NCI-H2081 treated with DMSO at 0.1 percent for 48 hours (cell line): ENCODE measurements at places on chromosomes 3 and 15.

DNA sequence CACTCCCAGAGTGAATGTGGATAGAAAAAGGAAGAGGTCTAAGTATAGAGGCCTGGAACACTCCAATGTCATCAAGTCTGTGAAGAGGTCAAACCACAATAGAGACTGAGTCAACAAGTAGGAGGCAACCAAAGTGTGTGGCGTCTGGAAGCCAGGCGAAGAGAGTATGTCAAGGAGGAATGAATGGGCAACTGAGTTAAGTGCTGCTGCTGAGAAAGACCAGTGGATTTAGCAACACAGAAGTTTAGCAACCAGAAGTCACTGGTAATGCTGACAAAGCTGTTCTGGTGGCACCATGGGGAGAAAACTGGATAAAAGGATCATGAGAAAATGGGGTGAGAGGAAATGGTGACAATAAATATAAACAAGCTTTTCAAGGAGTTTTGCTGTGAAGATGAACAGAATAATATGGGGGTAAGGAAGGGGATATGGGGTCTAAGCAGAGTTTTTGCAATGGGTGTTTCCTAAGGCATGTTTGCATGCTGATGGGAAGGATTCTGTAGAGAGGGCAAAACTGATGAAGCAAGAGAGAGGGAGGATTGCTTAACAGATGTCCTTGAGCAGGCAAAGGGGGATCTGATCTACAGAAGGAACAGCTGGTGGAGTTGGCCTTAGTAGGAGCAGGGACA, 38.4 kb downstream of the PCOLCE2 start:
- DNase-seq, result no peak

DNA sequence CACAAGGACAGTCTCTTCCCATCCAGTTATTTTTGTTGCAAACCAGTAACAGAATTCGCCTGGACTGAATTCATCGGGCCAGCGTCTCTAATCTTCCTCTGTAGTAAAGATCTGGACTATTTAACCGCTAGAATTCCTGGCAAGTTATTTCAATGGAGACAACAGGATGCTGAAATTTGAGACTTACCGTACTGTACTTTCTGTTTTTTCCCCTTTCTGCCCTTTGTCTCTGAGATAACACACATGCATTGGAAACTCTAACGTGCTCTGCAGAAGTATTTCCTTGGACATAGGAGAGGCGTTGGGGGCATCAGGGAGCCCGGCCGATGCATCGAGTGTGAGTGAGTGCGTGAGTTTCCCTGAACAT, 61.5 kb downstream of the ASB7 start:
- no peak for DNase-seq

- DNase-seq, result no peak
Measured at GRCh38 chr3:123110282-123110975, 43.6 kb downstream of the PDIA5 start.

- DNase-seq, result no peak
Measured at GRCh38 chr15:56537881-56538280, 72.9 kb upstream of the MNS1 start.

GRCh38 chr3:124981472-124981871, 46.9 kb upstream of the MUC13 start:
- DNase-seq, result no peak

DNA sequence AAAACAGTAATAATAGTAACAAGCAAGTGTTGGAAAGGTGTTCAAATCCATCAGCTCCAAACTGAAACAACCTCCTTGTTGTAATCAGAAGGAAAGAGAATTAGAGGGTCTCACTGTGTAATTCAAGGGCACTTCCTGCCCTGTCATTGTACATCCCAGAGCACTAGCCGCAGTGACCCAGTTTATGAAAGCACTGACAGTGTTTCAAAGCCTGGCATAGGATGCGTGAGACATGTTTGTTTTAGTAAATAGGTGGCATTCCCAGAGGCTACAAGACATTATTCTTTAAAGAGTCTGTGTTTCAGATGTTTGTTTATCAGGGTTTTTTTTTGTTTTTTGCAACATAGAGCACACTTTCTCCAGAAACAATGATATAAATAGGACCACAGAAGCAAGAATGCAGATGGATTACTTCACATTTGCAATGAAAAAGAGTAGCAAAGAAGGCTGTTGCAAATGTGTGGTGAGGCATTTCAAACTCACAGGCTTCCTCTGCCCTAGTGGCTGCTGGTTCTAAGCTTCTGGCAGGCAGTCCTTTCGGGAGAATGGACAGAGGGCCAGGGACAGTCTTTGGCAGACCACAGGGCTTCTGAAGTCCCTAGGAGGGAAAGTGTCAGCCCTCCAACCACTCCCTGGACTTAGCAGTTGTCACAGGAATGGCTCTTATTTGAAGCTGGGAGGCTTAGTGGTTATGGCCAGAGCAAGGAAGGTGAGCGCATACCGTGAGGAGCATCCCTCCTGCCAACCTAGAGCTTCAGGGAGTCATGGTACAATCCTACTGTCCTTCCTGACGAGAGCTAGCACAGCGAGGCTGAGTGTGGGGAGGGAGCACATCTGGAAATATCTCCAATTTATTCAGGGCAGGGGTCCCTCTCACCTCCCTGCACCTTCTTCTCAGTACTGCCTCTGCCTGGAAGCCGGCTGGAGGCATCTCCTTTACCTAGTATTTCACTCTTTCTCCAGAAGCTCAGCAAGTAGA, 31.4 kb upstream of the TIPARP start:
- no peak for DNase-seq

- no peak for DNase-seq
Measured at GRCh38 chr3:106533788-106534160, 665.0 kb upstream of the CBLB start.

- DNase-seq, result no peak
Measured at GRCh38 chr3:3260870-3261269, 81.4 kb upstream of the CRBN start.
